ENCODE measurements at places on chromosomes 7 and 10.

- DNase-seq, result no peak
These were observed 18.7 kb downstream of the RTKN2 start for GRCh38 chr10:62249957-62250356.

DNA sequence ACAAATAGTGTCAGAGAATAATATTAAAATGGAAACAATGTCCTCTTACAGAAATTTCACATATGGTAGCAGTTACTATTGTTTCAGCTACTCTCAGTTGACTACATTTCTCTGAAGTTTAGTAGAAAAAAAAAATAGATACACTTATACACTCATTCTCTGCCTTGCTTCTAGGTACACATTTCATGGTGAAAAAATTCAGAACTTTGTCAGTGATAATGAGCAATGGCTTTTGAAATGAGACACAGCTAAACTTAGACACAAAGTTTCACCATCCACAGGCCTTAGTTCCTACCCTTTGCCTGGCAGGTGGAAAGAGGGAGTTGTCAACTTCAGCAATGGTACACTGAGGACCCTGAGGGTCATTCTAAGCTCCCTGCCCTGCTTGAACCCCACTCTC lies 69.2 kb downstream of the CPVL start:
- DNase-seq, result no peak

- DNase-seq, result no peak
These were observed 189.4 kb upstream of the SHH start for GRCh38 chr7:156001496-156002260.

GRCh38 chr10:125878957-125879835 lies 1.9 kb downstream of the DHX32 start:
- no peak for DNase-seq

DNA sequence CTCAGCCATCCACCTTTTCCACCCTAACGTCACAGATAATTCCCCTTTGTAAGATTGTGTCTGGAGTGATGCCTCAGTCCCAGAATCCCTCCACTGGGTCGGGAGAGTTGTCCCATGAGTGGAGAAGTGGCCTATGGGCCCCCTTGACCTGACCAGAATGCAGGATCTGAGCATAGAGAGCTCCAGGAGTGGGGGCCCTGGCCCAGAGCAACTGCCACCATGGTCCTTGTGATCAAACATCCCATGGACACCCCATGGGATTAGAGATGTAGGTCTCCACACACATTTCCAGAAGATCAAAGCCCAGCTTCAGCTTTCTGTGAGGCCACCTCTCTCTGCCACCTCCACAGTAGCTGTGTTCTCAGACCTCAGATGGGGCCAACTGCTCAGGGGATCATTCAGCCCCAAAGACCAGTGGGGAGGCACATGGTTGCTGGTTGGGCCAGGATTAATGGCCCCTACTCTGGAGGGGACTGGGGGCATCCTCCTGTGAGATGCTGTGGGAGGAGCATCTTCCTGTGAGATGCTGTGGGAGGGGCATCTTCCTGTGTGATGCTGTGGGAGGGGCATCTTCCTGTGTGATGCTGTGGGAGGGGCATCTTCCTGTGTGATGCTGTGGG lies 28.5 kb upstream of the DPYSL4 start:
- DNase-seq, result peak; percentile 75

- DNase-seq, result no peak
These were observed 23.6 kb upstream of the PWWP2B start for GRCh38 chr10:132373241-132373955.

DNA sequence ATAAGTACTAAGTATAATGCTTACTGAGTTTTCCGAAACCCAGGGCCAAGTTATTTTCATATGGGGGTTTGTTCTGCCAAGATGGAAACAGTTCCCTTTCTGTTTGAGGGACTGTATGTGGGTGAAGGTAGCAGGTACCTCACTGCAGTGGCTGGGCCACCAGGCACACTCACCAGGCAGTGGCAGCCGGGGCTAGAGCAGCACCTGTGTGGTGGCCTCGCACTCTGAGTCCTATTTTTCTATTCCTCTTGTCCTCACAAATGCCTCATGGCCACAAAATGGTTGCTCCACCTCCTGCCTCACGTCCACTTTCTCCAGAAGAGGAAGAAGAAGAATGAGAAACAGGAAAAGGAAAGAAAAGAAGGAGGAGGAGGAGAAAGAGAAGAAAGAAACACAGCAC lies 167.3 kb upstream of the SHH start:
- DNase-seq, result no peak

GRCh38 chr7:31316876-31317275 lies 23.6 kb downstream of the NEUROD6 start:
- DNase-seq, result no peak

DNA sequence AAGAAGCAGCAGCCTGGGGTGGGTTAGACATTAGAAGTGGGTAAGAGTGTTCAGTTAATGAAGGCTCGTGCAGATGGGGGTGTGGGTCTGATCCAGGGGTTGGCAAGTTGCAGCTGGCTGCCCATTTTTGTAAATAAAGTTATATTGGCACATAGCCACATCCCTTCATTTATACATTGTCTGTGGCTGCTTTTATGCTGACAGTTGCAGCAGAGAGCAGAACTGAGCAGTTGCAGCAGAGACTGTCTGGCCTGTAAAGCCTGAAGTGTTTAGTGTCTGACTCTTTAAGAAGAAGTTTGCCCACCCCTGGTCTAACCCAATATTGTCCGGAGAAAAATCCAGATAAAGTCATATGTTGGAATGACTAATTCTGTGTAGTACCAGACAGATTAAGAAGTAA lies 38.1 kb downstream of the GLRX3 start:
- no peak for DNase-seq

GRCh38 chr7:131302876-131303707 lies 24.6 kb upstream of the MKLN1 start:
- peak; percentile 26 for DNase-seq

DNA sequence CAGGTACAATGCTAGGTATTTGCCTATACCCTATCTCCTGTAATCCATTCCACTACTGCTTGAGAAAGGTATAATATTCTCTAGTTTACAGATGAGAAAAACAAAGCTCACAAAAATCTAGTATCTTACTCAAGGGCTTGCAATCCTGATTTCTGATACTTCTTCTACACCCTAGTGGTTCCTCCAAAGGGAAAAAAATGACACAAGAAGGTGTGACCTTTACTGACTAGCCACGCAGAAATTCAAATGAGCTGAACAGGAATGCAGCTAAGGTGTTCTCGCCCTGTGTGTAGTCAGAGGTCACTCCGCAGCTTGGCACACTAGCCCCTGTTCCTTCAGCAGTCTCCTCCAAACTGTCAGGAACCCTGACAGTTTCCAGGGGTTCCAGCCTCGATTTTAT lies 59.5 kb upstream of the TM9SF3 start:
- no peak for DNase-seq

- no peak for DNase-seq
These were observed 124.8 kb upstream of the PRKCQ start for GRCh38 chr10:6704896-6705295.

- DNase-seq, result no peak
These were observed 3.6 kb downstream of the BAZ1B start for GRCh38 chr7:73518470-73518869.

DNA sequence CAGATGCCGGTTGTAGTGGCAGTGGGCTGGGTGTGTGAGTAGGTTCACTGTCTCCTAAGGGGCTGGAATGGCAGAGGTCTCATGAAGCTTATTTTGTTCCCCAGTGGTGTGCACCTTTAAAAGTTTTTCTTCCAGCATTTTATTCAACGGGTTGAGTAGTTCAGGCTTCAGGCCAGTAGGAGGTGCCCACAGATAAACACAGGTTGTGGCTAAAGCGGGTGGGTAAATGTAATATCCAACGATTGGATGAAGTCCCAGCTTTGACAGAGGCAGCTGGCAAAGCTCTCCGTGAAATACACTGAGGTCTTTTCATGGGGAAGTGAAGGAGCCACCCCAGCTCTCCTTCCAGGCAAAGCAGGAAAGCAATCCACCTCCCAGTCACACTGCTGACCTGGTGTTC lies 339.8 kb upstream of the LRRTM3 start:
- DNase-seq, result no peak

DNA sequence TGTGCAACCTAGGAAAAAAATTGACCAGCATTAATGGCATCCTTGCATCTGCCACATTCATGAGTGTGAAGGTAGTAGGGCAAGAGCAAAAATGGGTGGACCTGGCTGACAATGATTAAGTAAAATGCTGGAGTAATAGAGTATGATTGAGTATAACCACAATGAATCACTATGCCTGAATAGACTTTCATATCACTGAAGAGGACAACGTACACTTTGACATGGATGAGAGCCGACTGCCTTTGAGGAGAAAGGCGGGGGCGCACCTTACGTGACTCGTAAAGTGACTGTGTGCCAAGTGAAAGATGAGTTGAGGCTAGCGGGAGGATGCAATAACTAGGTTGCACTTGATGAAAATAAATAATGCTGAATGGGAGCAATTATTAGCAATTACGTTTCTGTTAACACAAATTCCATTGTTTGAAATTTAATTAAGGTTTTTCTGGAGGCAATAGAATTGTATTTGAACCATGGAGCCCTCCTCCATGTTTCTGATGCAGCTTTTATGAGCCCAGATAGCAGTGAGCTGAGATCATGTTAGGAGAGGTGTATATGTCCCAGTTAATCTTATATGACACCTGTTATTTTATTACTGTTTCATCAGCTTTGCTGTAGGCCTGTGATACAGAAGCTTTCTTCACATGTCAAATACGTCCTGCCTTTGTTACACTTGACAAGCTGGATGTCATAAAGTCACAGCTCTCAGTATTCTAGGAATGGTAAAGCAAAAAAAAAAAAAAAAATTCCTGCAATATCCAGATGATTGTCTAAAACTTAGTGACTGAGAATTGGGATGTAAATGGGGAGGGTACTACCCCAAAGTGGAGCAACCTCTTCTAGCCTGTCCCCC lies 596.5 kb downstream of the NXPH1 start:
- DNase-seq, result no peak

GRCh38 chr7:130333832-130334231 lies 10.8 kb upstream of the CPA5 start:
- DNase-seq, result no peak

- DNase-seq, result no peak
These were observed 11.4 kb upstream of the MRPS16 start for GRCh38 chr10:73263693-73264347.

- DNase-seq, result no peak
These were observed 61.4 kb upstream of the NME8 start for GRCh38 chr7:37786741-37787569.

GRCh38 chr7:130793855-130794618 lies 60.0 kb upstream of the KLF14 start:
- no peak for DNase-seq
